ENCODE measurements at places on chromosomes 2 and 18.

GRCh38 chr2:215479536-215480240, 43.8 kb upstream of the FN1 start:
- DNase-seq = no peak

- DNase-seq = no peak
These were observed 20.1 kb upstream of the MGAT5 start for GRCh38 chr2:134233728-134234136.

- no peak for DNase-seq
These were observed 5.6 kb upstream of the KCNJ3 start for GRCh38 chr2:154692927-154693326.

DNA sequence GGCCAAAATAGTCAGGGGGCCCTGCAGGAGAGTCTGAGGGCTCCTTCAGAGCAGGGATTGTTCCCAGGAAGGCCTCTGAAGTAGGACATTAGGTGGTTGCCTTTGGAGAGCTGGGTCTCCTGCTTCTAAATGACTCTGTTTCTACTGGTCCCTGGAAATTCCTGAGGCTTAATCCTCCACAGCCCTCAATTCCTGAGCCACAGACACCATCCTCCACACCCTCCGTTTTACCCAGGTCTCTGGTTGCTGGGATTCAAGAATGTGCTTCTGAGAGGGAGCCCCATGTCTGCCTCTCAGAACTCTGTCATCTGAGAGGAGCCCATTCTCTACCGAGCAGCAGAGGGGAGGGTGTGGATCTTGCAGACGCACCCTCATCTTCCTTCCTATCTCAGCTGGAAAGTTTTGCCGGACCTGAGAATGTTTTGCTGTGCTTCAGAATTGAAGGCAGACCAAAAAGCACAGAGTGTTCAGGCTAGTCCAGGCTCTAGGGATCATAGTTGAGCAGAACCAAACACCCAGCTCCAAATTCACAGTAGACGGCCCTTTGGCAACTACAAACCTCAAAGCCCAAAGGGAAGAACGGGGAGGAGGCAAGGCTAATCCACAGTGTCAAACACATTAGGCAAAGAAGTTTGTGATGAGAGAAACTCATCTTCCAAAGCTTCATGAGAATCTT, 8.1 kb downstream of the VIT start:
- DNase-seq = no peak

DNA sequence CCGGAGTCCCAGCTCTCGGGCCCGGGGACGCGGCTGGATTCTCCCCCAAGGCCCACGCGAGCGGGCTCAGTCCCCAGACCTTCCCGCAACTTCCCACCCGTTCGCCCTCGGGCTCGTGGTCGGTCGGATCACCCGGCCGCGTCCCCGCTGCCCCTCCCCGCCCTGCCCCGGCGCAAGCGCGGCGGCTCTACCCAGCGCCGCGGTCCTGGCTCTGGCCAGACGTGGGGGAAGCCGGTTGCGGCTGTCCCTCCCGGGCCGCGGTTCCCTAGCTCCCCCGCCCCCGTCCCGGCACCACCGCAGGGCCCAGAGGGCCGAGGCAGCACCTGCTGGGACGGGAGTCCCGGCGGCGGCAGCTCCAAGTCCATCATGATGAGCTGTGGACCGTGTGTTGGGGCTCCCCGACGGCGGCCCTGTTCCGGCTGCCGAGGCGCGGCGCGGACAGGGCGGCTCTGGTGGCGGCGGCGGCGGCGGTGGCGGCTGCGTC, 276 bp downstream of the NFE2L2 start:
- no peak for DNase-seq

GRCh38 chr2:108565778-108566375, 31.6 kb downstream of the LIMS1 start:
- DNase-seq = no peak

DNA sequence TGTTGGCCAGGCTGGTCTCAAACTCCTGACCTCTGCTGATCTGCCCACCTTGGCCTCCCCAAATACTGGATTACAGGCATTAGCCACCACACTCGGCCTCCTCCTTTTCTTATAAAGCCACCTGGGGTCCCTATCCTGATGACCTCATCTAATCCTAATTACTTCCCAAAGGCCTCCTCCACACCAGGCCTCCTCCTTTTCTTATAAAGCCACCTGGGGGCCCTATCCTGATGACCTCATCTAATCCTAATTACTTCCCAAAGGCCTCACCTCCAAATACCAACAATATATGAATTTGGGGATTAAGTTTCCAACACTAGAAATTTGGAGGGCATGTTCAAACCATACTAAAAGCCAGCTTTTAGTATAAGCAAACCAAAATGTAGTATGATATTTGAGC, 9.7 kb upstream of the RMC1 start:
- DNase-seq = no peak

DNA sequence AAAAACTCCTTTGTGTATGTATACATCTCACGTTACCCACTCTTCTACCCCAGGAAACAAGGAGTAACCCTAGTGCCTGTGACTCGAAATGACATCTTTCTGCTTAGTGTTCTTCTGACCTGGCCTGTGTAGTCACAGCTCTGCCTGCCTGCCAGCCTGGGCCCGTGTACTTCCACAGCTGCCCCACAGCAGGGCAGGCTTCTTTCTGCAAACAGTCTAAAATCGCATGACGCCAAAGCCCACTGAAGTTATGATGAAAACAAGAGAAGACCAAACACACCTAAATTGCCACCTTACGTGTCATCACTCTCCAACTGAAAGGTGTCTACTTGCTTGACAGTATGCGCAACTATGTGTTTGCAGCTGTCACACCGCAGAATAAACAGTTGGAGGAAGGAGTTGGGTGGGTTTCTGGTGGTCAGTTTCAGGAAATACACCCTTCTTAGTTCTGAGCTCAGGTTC, 1.5 kb downstream of the GAREM1 start:
- DNase-seq = no peak

GRCh38 chr2:160063271-160063670, 856 bp upstream of the PLA2R1 start:
- no peak for DNase-seq

DNA sequence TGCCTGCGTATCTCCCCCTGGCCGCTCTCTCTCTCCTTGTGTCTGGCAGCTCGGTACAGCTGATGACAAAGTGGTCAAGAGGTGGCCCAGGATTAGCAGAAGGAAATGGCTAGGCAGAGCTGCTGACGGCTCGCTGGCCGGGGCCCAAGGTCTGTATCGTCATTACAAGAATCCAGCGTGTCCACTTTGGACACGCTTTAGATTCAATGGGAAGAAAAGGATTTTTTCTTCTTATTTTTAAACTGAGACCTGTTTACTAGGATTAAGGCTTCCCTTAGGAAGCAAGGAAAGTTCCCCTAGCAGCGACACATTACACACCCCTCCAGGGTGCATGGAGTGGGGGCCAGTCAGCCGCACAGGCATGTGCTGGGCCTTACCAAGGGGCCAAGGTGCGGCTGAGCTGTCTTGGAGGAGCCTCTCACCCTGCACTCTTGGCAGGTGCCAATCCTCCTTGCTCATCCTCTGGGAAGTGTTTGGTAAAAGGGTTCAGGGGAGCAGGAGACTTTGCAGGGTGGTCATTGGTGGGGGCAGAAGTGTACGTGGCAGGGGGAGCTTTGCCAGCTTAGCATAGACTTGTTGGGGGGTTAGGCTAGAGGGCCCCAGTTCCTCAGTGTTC, 76.8 kb downstream of the POLR1A start:
- DNase-seq = no peak

- DNase-seq = no peak
These were observed 3.0 kb downstream of the EXOC6B start for GRCh38 chr2:72822794-72823193.

DNA sequence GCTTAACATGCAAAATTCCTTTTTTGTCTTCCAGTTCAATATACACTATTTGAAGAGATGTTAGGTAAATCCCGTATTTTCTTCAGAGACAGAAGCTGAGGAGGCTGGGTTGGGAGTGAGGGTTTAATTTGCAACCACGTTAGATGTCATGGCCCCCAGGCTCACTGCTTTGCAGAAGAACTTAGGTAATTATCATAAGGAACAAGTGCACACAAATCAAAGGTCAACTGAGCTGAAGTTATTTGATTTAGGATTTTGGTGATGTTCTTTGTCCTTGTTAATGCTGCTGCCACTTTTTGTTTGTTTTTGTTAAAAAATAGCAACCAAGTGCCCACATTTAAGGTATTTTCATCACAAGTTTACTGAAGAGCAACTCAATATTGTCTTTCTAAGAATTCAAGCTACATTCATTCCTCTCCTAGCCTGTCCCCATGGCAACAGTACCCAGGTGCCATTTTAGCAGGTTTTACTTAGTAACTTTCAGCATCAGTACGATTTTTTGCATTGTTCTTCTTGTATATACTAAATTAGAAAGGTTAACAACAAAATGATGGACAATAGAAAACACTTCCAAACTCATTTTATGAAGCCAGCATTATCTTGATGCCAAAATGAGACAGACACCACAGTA, 62.9 kb upstream of the NDUFV2 start:
- DNase-seq = no peak

DNA sequence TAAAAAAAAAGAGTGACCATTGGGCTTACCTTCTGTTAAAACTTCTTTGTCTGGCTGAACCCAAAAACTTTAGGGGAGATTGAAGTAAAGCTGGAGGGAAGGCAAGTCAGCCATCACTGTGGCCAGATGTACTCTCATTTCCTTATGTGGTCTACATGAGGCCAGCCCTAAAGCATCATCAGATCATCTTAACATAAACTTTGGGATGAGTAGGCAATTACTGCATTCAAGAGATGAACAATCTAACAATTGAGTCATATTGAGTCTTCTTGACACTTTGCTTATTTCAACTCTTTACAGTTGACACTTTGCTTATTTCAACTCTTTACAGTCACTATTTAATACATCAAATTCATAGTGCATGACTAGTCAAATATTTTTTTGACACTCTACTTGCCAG, 155.6 kb downstream of the QPCT start:
- DNase-seq = no peak

DNA sequence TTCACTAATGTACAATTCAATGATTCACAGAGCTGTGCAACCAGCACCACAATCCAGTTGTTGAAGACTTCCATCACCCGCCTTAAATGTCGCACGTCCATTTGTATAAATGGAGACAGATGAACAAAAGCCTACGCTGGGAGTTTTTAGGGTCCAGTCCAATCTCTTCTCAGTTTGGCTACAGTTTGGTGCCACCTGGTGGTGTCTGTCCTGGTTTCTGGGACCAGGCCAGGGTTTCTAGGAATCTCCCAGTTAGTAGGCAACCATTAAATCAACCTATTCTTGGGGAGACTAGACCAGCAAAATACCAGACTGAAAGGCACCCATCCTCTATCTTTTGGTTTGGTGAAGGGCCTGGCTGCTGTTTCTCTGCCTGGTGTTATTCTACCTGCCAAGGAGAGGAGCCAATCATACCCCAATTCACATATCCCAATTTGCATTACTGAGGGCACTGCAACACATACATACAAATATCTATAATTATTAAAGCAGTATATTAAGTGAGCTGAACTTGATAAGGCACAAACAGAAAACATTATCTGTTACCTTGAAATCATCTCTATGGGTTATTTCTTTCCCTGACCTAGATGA, 3.2 kb upstream of the DDX1 start:
- peak; percentile 17 for DNase-seq

DNA sequence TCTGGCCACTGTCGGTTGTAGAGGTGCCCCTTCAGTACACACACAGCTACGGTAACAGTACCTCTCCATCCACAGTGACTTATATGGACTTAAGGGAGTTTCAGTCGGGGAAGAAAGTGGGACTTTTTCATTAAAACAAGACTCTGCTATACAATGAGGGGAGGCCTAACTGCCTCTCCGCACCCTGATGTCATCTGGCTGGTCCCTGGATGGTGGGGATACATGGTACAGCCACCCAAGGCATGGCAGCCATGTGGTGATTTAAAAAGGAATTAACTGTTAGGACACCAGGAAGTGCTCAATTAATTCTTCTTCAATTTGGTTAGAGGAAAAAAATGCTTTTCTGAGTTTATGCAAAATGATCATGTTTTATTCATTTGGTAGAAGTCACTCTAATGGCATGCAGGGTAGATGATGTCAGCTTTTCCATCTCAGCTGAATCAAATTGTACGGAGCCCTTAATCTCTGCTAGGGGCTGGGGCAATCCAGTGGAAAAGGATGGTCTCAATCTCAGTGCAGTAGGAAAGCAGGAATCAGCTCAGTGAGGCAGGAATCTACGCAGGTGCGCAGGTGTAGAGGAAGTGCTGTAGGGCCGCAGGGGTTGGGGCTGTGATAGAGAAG, 243.9 kb downstream of the PRKCE start:
- DNase-seq = no peak
